Sigmoid colon (tissue), 7 donors: ENCODE measurements at places on chromosomes 1 and 21.

DNA sequence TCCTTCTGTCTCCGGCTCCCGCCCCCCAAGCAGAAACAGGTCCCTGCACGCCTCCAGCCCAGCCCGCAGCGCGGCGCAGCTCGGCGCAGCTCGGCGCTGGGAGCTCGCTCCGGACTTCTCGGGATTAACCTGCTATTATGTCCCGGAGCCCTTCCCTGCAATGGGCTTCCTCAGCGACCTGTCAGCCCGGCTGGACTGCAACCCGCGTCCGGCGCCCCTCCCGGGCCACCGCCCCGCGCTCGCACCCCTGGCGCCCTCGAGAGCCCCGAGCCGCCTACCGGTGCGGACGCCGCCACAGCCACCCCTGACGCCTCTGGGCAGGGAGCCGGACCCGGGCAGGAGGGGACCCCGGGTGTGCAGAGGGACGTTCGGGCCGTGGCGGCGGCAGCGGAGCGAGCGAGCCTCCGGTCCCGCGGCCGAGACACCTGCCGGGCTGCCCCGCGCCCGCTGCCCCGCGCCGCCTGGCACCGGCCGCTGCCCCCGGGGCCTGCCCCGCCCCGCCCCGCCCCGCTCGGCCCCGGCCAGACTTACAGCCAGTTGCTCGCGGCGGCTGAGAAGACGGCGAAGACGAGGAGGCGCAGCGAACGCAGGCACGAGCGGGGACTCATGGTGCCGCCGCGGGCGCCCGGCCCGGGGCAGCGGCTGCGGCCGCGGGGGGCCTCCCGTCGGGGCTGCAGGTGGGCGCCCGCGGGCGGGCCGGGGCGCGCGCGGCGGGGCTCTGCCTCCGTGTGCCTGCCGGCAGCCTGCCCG, 407 bp downstream of the WNT4 start:
- DNase-seq, result no peak

DNA sequence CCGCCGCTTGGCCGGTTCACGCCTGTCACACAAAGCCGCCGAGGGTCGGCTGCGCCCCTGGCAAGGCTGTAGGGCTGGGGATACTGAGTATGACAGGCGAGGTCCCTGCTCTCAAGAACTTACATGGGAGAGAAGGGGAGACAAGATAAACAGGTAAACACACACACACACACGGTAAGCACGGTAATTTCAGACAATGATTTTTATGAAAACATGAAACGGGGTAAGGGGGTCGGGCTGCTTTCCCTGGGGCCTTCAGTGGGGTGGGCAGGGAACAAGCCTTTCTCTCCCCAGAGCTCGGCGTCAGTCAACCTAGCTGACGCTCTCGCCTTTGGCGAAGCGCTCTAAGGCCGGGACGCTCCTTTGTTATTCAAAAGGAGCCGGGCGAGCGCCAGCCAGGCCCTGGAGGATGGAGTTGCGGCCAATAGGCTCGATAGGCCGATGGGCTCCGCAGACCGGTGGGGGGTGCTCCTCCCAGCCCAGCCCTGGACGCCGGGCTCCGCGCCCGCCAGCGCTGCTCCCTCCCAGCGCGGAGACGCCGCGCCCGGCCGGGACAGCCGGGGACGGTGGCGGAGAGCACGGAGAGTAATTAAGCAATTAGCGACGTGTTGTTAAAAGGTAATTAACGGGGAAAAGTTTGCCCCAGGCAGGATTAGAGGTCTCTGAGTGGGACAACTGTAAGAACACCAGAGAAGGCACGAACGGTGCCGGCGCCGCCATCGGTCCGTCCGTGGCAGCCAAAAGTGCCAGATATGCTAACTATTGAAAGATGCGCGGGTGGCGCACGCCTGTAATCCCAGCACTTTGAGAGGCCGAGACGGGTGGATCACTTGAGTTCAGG, 950 bp upstream of the INKA2 start:
- peak; percentile 93 for DNase-seq

GRCh38 chr1:85417017-85417416, 47.9 kb downstream of the DDAH1 start:
- DNase-seq, result no peak

DNA sequence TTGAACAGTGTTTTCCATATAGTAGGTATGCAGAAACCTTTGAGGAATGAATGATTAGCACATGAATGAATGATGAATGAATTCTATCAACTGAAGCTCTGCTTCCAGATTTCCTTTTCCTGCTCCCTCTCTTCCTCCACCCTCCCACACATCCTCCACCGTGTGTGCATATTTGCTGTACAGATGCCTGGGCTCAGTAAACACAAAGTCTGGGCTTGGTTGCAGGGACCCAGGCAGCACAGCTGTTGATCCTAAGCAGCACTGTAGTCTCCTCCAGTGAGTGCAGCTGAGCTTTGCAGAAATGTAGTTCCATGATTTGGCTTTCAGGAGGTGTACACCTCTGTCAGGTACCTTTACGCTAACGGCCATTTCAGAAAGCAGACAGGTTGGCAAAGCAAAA, 611.7 kb downstream of the NUF2 start:
- no peak for DNase-seq

- peak; percentile 96 for DNase-seq
Observed at GRCh38 chr1:220880726-220881506, 1.7 kb downstream of the HLX start.

- DNase-seq, result peak; percentile 90
Observed at GRCh38 chr1:16960560-16961296, 19.7 kb downstream of the MFAP2 start.

GRCh38 chr1:20538760-20539551, 13.4 kb upstream of the FAM43B start:
- no peak for DNase-seq

GRCh38 chr1:54053745-54054437, 483 bp downstream of the TCEANC2 start:
- DNase-seq, result no peak

GRCh38 chr1:53063744-53064515, 1.9 kb downstream of the PODN start:
- DNase-seq, result no peak

GRCh38 chr1:222404710-222405109, 143.2 kb downstream of the HHIPL2 start:
- no peak for DNase-seq

DNA sequence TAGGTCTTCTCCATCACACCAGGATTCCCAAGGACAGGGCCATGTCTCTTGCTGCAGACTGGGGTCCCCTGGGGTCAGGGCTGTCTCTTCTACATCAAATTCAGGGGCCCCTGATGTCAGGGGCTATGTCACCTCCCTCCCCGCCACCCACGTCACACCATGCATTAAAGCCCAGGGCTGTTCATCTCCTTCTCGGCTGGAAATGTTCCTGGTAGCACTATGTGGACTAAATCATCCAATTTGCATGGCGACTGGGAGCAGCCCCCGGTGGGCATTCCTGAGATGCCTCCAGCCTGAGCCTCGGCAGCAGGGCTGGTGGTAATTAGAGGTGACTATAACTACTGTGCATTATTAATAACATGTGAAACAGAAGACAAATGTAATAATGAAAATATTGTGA, 151.7 kb upstream of the HMGB4 start:
- no peak for DNase-seq

DNA sequence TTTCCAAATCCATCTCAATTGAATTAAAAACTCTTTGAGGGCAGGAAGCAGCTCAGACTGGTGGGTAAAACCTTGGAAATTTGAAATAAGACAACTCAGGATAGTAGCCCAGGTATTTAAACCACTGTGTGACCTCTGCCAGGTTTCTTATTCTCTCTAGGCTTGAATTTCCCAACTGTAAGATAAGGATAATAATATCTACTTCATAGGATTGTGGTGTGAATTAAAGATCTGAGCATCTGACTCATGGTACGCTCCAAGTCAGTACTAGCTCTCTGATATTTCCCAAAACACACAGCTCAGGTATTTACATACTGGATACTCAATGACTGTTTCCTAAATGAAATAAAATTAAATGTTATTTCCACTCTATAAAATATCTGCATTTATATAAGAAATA, 337.2 kb downstream of the LTN1 start:
- DNase-seq, result no peak

DNA sequence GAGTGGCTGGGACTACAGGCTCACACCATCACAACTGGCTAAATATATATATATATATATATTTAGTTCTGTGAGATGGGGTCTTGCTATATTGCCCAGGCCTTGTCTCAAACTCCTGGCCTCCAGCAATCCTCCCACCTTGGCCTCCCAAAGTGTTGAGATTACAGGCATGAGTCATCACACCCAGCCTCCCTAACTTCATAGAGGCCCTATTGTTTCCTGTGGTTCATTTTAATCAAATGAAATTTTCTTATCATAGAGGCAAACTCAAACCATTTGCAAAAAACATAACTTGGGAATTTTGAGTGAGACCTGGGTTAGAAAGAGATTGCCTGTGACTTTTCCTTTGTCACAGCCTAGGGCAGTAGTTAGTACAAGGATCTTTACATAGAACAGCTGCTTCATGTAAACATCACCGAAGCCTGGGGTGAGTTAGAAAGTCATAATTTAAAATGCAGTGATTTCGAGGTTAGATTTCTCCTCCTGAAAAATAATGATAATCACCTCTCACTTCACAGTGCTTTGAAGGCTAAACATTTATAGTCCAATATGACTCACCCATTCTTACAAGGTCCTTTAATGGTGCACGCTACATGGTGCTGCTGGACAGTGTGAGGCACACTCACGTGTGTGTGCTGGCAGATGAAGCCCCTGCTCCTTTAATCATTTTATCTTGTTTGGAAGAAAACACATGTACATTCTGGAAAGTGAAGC, 188.9 kb downstream of the RHOU start:
- DNase-seq, result no peak

DNA sequence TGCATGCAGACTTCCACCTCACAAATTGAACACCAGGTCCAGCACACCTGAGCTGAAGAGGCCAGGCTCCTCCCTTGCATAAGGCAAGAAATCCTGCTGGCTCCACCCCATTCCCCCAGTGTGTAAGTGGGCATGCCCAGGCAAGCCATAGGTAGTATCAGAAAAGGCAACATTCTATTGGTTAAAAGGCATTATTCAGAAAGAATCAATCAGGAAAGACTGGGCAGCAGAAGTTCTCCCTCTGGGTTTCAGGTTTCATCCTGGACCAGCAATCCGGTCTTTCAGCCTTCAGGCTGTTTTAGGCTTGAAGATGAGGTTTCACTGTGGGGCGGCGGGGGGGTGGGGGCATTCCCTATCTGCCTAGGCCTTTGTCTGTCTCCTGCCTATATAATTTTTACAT, 42.0 kb upstream of the LHX8 start:
- no peak for DNase-seq

DNA sequence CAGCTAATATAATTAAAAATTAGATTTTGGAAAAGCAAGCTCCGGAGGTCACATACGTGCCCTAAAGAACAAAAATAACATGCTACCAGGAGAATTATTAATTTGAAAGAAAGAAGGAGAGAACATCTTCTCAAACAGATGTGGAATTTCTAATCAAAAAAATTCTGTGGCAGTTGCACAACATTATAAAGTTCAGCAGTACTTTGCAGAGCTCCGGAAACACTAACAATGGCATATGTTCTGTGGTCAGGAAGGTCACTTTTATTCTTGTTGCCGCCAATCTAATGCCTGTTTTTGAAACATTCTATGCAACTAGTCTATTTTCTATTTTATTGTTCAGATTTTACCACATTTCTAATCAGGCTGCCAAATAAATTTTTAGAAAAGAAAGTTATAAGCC, 186.8 kb downstream of the SMYD3 start:
- no peak for DNase-seq

DNA sequence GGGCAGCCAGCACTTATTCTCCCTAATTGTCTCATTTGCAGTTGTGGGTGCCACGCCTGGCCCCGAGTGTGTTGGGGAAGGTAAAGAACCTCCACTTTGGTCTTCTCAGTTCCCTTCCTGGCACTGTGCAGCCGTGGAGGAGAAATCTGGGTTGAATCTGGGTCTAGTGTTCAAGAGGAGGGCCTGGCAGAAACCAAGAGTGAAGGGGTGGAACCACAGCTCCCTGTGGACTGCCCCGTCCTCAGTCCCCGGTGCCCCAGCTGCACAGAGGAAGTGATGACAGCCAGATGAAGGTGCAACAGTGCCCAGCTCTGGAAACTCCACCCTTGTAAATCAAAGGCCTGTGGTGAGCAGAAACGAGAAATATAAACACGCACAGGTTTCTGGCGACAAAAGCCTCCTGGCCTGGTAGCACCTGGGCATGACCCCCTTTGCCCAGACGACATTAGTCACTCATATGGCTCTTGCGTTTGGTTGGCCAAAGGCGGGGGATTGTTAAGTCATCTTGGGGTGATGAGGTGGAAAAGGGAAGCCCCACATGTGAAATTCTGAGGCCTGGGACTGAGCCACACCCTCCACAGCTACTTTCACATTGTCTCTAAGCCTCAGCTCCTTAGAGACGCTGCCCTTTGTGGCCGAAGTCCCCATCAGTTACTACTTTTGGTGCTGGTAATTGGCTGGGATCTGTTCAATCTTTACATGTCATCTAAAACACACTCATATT, 4.2 kb upstream of the ECE1 start:
- DNase-seq, result no peak

- DNase-seq, result no peak
Observed at GRCh38 chr1:117838911-117839310, 90.5 kb downstream of the GDAP2 start.

DNA sequence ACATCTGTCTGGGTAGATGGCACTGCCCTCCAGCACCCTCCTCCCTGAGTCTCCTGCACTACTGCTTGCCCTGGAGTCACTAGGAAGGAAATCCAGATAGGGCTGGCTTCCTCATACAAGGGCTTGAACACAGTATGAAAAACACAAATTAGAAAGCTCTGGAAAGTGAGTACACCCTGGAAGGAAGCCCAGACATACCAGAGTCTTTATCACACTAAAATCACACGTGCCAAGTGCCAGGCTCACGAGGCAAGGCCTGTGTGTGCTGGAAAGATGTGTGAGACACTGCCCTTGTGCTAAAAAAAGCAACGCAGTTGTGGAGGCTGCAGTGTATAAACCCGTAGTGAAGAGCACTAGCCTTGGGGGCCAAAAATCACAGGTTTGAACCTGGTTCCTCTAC, 28.3 kb upstream of the S100A7 start:
- DNase-seq, result peak; percentile 87

DNA sequence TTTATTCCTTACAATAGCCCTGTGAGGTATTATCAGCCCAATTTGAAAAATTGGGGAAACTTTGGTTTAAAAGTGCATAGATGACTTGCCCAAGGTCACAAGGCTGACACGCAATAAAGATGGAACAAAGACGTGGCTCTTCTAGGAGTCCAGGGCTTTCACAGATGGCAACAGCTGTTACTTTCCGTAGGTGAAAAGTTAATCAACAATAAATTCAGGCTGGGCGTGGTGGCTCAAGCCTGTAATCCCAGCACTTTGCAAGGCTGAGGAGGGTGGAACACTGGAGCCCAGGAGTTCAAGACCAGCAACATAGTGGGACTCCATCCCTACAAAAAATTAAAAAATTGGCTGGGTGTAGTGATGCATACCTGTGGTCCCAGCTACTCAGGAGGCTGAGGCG, 87.8 kb upstream of the ATF3 start:
- no peak for DNase-seq

GRCh38 chr1:152917794-152918193, 9.4 kb downstream of the IVL start:
- DNase-seq, result no peak

- DNase-seq, result no peak
Observed at GRCh38 chr1:227355542-227356245, 37.4 kb upstream of the CDC42BPA start.
